ENCODE measurements at places on chromosomes 12 and 14.

DNA sequence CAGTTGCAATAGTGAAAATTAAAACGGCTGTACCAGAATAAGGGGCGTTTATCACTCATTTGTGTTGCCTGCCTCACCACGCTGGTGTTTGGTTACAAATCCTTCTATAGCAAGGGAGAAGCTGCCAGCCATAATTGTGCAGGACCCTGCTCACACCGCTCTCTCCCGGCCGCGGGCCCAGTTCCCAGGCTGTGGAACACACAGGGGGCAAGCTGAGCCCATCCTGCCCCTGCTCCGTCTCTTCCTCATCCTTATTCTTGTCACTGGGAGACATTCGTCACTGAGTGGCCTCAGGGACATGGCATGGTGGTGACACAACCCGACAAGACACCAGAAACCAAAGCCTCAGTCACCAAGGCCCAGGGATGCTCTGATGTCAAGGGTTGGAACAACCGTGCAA, 116.3 kb upstream of the FKBP4 start:
- DNase-seq, result no peak

GRCh38 chr12:132837693-132838409, 9.2 kb upstream of the GOLGA3 start:
- peak; percentile 33 for DNase-seq

DNA sequence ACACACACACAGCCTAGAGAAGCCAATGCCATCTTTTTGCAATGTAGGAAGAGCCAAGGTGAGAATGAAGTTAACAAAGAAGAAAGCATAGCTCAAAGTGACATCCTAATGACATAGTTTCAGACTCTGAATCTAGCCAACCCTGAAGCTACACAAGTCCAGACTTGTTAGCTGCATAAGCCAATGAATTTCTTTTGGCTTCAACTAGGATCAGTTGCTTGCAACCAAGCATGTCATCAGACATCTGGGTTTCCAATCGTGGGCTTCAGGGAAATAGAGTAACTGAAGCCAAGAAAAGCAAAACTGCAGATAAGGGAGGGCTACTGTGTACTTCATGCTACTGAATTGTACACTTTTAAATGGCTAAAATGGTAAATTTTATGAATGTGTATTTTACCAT, 4.4 kb upstream of the GPHN start:
- DNase-seq, result peak; percentile 19

- DNase-seq, result no peak
These were observed 93.8 kb upstream of the ALX1 start for GRCh38 chr12:85186236-85186635.

GRCh38 chr12:96176575-96176974, 17.6 kb upstream of the ELK3 start:
- DNase-seq, result no peak

DNA sequence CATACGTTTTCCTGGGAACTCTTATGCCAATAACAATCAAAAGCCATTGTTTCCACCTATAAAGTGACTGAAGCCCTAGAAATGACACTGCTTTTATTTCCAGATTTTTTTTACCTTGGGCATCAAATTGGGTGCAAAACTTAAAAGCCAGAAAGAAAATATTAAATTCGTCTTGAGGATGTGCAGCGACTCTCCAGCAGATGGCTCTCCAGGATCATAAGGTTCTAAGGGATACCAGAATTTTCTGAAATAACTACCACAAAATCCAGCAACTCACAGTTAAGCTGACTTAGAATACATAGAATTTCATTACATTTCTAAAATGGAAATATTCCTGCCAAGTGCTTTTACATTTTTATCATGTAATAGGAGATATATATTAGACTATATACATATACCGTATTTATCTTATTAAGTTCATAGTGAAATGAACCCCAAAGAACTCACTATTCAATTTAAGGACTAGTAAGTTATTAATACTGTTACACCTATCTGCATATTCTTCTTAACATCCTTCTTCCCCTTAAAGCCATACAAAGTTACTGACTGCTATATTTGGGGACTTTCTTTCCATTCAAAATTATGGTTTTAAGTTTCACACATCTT, 44.0 kb downstream of the ARMH4 start:
- peak; percentile 38 for DNase-seq

Measured in foreskin fibroblast (primary cell).